ENCODE measurements at places on chromosomes 12 and 14. TPM values are rescaled to one million over a fixed set of nuclear protein-coding genes. Genes with fewer than 3 reads are reported as not detected.
A peak's percentile ranks its signal among the peaks of the same experiment; 100 is the strongest.

- H3K27me3 ChIP-seq, result no peaks in the 10 kb centered on the region
- H3K4me3 ChIP-seq, result no peak overlapping the region
- H3K36me3 ChIP-seq, result no peaks in the 10 kb centered on the region
Measured at GRCh38 chr12:102814691-102815367, 102.2 kb downstream of the PAH start.

The ANKS1B gene
- 0.97 TPM for total RNA-seq

GRCh38 chr14:106538201-106538600 lies 1011.8 kb downstream of the TMEM121 start:
- H3K4me3 ChIP-seq, result no peak overlapping the region
- H3K4me1 ChIP-seq, result no peaks in the 10 kb centered on the region
- peaks cover 21% of the 10 kb centered on the region for H3K27me3 ChIP-seq
- no peaks in the 10 kb centered on the region for H3K36me3 ChIP-seq
- no peak overlapping the region for H3K27ac ChIP-seq

The GPR137C gene
- 0.19 TPM for total RNA-seq

- H3K27ac ChIP-seq, result no peak within 1 kb of the TSS
- H3K36me3 ChIP-seq, result peaks cover 14% of the 10 kb centered on the region
- no peaks in the 10 kb centered on the region for H3K27me3 ChIP-seq
- H3K4me3 ChIP-seq, result no peak within 1 kb of the TSS
- H3K4me1 ChIP-seq, result peaks cover 6% of the 10 kb centered on the region
Measured at GRCh38 chr14:23469127-23469905, at the start of gene NGDN. Gene NGDN (plus strand): TSS chr14:23469703. CDS start chr14:23469716, 13 bp downstream.

The KLRC2 gene
- not detected for total RNA-seq

The KRT83 gene
- not detected for total RNA-seq

The CABP1 gene
- total RNA-seq, result 0.29 TPM

DNA sequence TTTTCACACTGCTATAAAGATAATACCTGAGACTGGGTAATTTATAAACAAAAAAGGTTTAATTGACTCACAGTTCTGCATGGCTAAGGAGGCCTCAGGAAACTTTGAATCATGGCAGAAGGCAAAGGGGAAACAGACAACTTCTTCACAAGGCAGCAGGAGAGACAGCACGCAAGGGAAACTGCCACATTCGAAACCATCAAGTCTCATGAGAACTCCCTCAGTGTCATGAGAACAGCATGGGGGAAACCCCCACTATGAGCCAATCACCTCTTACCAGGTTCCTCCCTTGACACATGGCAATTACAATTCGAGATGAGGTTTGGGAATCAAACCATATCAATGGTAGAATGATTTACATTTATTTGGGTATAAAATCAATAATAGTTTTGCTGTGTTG lies 558.5 kb downstream of the TMTC2 start:
- DNase-seq, result no peak
- H3K36me3 ChIP-seq, result no peaks in the 10 kb centered on the region
- H3K27me3 ChIP-seq, result no peaks in the 10 kb centered on the region
- H3K4me3 ChIP-seq, result no peak overlapping the region
- no peak overlapping the region for H3K27ac ChIP-seq

- no peaks in the 10 kb centered on the region for H3K36me3 ChIP-seq
- no peak overlapping the region for H3K27ac ChIP-seq
- no peaks in the 10 kb centered on the region for H3K4me1 ChIP-seq
- no peaks in the 10 kb centered on the region for H3K27me3 ChIP-seq
- H3K4me3 ChIP-seq, result no peak overlapping the region
Measured at GRCh38 chr12:81468206-81468605, 290.9 kb downstream of the PPFIA2 start.

DNA sequence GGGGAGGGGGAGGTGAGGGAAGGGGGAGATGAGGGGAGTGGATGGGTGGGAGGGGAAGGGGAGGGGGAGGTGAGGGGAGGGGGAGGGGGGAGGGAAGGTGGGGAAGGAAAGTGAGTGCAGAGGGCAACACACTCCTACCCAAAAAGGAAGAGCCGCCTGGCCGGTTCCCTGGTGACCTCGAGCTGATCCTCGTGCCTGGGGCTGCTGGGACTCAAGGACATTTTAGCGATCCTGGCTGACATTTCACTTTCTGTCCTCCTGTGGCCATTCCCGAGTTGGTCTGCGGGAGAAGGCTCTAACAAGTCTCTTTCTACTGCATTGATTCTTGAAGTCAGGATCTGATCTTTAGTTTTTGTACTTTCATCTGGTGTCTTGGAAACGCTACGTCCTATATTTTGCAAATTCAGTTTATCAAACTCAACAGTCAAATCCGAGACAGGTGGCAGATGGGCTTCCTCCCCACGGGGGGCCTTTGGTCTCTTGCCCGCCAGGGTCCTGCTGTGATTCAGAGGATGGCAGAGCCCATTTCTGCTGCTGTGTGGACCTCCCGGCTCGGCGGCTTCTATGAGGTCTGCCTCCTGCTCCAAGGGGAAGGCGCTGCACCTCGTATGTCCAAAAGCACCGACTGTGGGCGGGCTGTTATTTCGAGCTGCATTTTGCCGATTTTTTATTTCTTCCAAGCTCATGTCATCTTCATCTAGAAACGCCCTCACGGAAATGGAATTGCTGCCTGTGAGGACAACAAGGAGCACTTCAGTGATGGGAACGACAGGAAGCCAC lies 19.1 kb downstream of the PGAM5 start:
- H3K36me3 ChIP-seq, result peaks cover 82% of the 10 kb centered on the region
- H3K4me1 ChIP-seq, result no peaks in the 10 kb centered on the region
- no peaks in the 10 kb centered on the region for H3K27me3 ChIP-seq
- no peak overlapping the region for H3K4me3 ChIP-seq
- DNase-seq, result no peak

GRCh38 chr14:66133666-66134065 lies 352.5 kb upstream of the CCDC196 start:
- no peaks in the 10 kb centered on the region for H3K36me3 ChIP-seq
- no peaks in the 10 kb centered on the region for H3K27me3 ChIP-seq
- no peak overlapping the region for H3K27ac ChIP-seq
- no peak for DNase-seq
- H3K4me1 ChIP-seq, result no peaks in the 10 kb centered on the region

- DNase-seq, result no peak
- no peaks in the 10 kb centered on the region for H3K36me3 ChIP-seq
- no peaks in the 10 kb centered on the region for H3K4me1 ChIP-seq
- H3K4me3 ChIP-seq, result no peak overlapping the region
Measured at GRCh38 chr14:62030387-62030786, 268.2 kb downstream of the SNAPC1 start.

The STAC3 gene
- total RNA-seq, result 2.0 TPM

The ADSS1 gene
- total RNA-seq, result 2.3 TPM

GRCh38 chr14:99248761-99249171 lies 23.2 kb downstream of the BCL11B start:
- peak overlapping the region; percentile 87 for H3K27ac ChIP-seq
- H3K36me3 ChIP-seq, result peaks cover 56% of the 10 kb centered on the region
- peak; percentile 67 for DNase-seq
- H3K27me3 ChIP-seq, result no peaks in the 10 kb centered on the region
- peaks cover 82% of the 10 kb centered on the region for H3K4me1 ChIP-seq

The ALDH2 gene
- total RNA-seq, result 3.1 TPM

GRCh38 chr12:104603545-104603973 lies 146.8 kb downstream of the CHST11 start:
- H3K27ac ChIP-seq, result peak overlapping the region; percentile 92
- H3K4me1 ChIP-seq, result peaks cover 44% of the 10 kb centered on the region
- H3K36me3 ChIP-seq, result peaks cover 9% of the 10 kb centered on the region
- H3K4me3 ChIP-seq, result no peak overlapping the region
- no peak for DNase-seq
- H3K27me3 ChIP-seq, result no peaks in the 10 kb centered on the region

DNA sequence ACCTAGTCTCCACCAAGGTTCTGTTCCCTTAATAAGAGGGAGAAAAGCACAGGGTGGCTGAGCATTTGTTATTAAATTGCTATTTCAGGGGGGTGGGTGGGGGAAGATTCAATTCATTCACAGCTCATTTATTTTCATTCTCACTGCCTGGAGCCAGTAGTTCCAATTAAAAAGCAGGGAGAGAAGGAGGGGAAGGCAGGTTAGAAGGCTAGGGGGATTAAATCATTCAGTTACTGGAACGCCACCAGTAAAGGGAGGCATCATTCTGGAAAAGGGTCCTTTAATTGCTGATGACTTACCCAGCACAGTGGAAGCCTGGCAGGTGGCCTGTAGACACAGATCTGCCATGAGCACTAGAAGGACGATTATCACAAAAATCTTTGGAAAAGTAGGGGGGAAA lies 47.4 kb downstream of the NIN start:
- H3K4me1 ChIP-seq, result peaks cover 62% of the 10 kb centered on the region
- H3K4me3 ChIP-seq, result no peak overlapping the region
- H3K27me3 ChIP-seq, result no peaks in the 10 kb centered on the region
- no peaks in the 10 kb centered on the region for H3K36me3 ChIP-seq

The TBX5 gene
- not detected for total RNA-seq

GRCh38 chr12:56695327-56696101 lies 7.4 kb upstream of the PTGES3 start:
- no peaks in the 10 kb centered on the region for H3K27me3 ChIP-seq
- H3K4me1 ChIP-seq, result no peaks in the 10 kb centered on the region
- DNase-seq, result no peak
- no peaks in the 10 kb centered on the region for H3K36me3 ChIP-seq
- no peak overlapping the region for H3K4me3 ChIP-seq

Measured in activated CD4-positive, alpha-beta memory T cell treated with anti-CD3 and anti-CD28 coated beads for 36 hours (primary cell).